ENCODE measurements at places on chromosomes 3 and 15. TPM values are rescaled to one million over a fixed set of nuclear protein-coding genes. Genes with fewer than 3 reads are reported as not detected.

CFAP100 gene
- not detected for total RNA-seq

- DNase-seq = no peak
Measured at GRCh38 chr3:194023501-194024280, 112.3 kb upstream of the HES1 start.

APOD gene
- total RNA-seq = 0.77 TPM

- DNase-seq = no peak
Measured at GRCh38 chr3:37127340-37127739, 47.0 kb downstream of the LRRFIP2 start.

- no peak for DNase-seq
Measured at GRCh38 chr3:100368441-100368840, 32.4 kb downstream of the TOMM70 start.

DNA sequence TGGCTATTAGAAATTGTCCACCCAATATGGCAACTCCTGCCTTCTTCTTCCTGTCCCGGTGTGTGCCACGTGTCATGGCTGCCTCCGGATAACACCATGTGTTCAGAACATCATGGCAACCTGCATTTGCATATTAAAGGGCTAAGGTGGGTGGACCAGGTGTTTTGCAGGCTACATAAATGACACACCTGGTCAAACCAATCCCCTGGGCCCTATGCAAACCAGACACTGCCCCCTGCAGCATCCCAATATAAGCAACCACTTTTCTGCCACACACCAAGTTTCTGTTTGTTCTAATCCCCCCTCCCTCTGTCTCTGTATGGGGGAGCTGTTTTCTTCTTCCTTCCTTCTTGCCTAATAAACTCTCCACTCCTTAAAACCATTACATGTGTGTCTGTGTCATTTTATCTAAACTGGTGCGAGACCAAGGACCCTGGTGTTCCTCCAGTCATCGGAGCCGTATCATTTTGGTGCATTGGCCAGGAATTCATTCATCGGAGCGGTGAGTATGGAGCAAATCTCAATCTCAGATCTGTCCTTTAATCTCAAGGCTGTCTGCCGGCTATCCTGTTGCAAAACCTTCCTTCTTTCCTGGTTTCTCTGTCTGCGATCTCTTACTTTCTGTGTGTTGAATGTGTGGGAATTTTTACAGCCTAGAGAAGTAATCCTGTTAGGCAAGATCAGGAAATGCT, 44.5 kb downstream of the NCEH1 start:
- no peak for DNase-seq

LRRC49 gene
- 5.5 TPM for total RNA-seq

SLC30A4 gene
- total RNA-seq = 6.1 TPM

DNA sequence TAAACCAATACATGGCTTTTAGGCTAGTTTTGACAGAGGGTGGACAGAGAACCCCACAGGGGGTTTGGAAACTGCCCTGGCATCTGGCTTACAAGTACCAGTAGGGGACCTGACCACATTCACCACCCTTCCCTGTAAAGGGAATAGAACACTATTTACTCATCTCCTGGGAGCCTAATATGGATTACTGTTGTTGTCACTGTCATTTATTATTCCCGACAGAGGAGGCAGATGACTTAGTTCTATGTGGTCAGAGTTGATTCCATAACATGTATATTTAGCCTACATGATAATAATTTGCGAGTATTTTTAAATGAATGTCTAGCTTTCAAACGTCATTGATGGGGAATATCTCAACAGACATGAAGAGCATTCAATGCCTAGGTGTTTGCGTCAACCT, 15.9 kb downstream of the ZBTB38 start:
- DNase-seq = no peak

INSYN1 gene
- under 0.01 TPM for total RNA-seq

DNA sequence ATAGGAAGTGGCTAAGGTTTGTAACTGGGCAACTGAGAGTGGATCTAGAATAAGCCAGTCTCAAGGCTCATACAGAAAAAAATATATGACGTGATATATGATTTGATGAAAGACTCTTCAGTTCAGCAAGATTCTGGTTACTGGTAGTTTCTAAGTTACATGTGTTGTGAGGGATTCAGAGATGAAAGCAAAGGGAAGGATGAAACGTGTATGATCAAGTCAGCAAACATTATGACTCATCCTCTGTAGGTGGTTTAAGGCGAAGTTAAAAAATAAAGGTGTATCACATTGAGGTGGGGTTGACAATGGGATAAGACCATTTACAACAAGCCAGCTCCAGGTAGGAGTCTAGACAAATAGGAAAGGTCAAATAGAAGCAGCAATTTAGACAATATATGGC, 16.2 kb downstream of the TERC start:
- peak; percentile 94 for DNase-seq

- peak; percentile 33 for DNase-seq
Measured at GRCh38 chr3:184227481-184227935, 1.9 kb upstream of the VWA5B2 start.

DNA sequence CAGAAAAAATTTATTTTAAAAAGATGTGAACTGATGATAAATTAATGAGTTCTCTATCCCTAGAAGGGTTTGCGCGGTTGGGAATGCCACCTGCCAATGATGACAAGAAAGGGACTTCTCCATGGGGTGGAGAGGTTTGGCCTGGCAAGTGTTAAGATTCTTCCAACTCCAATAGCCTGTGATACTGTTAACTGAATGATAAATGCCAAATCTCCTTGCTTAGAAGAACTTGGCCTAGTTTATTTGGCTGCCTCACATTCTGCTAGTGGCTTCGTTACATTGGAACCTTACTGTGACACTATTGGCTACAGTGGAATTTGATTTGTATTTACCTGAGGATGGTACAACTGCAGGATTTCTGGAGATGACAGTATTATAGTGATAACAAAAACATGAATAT, 91.7 kb upstream of the CCNL1 start:
- no peak for DNase-seq

DNA sequence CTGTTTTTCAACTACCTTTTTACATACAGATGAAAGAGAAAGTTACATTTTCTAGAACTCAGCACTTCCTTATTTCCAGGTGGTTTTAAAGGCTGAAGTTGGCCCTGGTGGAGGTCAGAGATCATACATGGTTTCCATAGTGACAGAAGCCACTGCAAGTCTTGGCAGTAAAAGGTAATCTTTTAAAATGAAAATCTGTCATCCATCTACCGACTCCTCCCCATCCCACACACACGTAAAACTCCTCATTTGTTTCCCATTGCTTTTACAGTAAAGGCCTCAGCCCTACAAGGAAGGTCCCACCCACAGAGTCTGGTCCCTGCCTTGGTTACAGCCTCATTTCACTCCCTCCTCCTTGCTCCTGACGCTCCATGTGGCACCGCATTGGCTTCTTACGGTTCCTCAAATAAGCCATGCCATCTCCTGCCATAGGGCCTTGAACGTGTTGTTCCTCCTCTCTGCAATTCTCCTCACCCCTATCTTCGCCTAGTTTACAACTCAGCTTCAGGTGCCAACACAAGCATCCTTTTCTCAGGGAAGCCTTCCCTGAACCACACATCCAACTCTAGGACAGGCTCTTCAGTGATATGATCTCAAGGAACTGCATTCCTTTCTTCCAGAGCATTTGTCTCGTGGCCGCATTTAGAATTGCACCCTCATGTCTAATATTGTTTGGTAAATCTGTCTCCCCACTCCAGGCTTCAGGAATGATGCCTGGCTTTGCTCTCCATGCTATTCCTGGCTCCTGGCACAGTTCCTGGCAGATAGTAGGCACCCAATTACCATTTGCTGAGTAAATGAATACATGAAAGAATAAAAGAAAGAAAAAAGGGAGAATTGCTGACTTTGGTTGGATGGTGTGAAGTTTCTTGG, 2.6 kb downstream of the CYP19A1 start:
- DNase-seq = no peak

DNASE1L3 gene
- 2.3 TPM for total RNA-seq

FBXW12 gene
- not detected for total RNA-seq

GRCh38 chr3:58116161-58116955, 94.4 kb downstream of the DNASE1L3 start:
- no peak for DNase-seq

- no peak for DNase-seq
Measured at GRCh38 chr15:69824075-69824876, 273.4 kb downstream of the TLE3 start.

GRCh38 chr3:186307594-186308221, 54.3 kb downstream of the DGKG start:
- peak; percentile 31 for DNase-seq

DNA sequence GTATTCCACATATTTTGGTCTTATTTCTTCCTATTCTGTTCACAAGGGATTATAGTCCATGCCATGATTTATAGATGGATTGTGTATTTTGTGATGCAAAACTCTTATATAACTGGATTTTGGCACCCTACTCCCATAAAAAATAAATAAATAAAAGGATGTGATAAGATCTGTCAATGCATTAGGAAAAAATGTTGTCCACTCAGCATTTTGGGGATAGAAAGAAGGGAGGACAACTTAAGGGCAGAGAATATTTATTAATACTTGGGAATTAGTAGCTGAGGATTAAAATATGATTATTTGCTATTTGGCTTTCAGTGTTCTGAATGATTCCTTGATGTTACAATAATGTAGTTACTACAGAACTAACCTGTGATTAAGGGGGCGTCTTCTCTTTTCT, 682.6 kb downstream of the ZBBX start:
- no peak for DNase-seq

- DNase-seq = peak; percentile 73
Measured at GRCh38 chr3:190012314-190012782, 108.3 kb downstream of the P3H2 start.

MB21D2 gene
- total RNA-seq = 9.6 TPM

RTF1 gene
- 13.8 TPM for total RNA-seq

GRCh38 chr15:93466380-93466779, 377.4 kb upstream of the RGMA start:
- DNase-seq = peak; percentile 87

DNA sequence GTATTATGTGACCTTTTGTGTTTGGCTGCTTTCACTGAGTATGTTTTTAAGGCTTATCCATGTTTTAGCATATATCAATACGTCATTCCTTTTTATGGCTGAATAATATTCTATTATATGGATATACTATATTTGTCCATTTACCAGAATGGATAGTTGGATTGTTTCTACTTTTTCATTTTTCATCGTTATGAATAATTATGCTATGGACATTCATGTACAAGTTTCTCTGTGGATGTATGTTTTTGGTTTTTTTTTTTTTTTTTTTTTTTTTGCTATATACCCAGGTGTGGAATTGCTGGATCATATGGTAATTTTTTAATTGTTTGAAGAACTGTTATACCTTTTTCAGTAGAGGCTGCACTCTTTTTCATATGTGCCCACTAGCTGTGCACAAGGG, 23.5 kb downstream of the DOCK3 start:
- DNase-seq = no peak

ZNF80 gene
- total RNA-seq = not detected

- DNase-seq = peak; percentile 58
Measured at GRCh38 chr15:31306426-31307269, 20.0 kb upstream of the KLF13 start.

GRCh38 chr15:59237924-59238331, 31.3 kb downstream of the LDHAL6B start:
- peak; percentile 22 for DNase-seq

DNA sequence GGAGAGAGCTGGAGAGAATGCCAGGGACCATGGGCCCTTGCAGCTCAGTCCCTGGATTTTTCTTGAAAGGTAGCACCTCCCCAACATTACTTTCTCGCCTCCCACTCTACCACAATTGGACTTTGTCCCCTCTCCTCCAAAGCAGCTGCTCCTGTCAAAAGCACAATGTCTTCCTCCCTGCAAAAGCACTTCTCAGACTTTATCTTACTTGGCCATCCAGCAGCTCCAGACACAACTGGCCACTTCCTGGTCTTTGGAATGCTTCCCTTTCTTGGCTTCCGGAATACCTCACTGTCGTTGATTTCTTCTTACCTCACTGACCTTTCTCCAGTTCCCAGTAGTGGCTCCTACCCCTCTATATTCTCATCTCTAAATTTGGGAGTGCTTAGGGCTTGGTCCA, 134.6 kb upstream of the PROK2 start:
- no peak for DNase-seq

PRSS50 gene
- not detected for total RNA-seq

Measured in bronchial epithelial cell (primary cell).